Esophagus muscularis mucosa (tissue), 4 donors: ENCODE measurements at places on chromosomes 3 and 15.

GRCh38 chr15:44790215-44790614 lies 53.9 kb downstream of the TRIM69 start:
- no peak for DNase-seq

GRCh38 chr3:96900566-96900965 lies 86.2 kb downstream of the EPHA6 start:
- DNase-seq = no peak

DNA sequence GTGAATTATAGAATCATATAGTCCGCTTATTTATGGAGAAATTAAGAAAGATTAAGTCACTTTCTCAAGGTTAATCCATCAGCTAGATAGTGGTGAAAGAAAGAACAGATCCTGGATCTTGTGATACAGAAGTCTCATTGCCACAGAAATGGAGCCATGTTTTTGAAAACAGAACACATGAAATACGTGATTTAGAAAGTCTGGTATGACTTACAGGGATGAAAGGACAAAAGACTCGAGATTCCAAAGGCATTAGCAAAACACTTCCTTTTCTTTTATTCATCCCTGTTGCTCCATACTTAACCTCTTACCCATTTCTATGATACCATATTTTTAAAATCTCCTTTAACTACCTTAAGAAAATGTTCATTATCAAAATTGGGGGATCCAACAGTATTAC lies 40.0 kb upstream of the TEX9 start:
- no peak for DNase-seq

GRCh38 chr3:149542375-149543312 lies 68.1 kb downstream of the TM4SF4 start:
- DNase-seq = no peak

DNA sequence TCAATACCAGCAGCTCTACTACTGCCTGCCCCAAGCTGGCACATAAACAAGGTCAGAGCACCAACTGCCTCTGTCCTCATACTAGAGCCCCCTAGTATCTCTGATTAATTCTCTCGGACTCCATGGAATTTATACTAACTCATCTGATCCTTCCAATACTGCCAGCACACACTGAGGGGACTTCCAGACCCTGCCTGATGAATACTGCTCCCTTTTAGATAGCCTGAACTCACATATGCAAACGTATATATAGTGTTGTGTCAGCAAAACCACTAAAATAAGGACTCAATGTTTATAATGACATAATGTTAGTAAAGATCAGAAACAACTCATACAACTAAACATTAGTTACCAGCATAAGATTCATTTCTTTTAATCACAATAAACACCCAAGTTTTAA lies 25.0 kb downstream of the CEP70 start:
- no peak for DNase-seq
